ENCODE measurements at places on chromosomes 2 and 18.

GRCh38 chr2:10875126-10875525 is 36.6 kb upstream of the KCNF1 start:
- DNase-seq: no peak

DNA sequence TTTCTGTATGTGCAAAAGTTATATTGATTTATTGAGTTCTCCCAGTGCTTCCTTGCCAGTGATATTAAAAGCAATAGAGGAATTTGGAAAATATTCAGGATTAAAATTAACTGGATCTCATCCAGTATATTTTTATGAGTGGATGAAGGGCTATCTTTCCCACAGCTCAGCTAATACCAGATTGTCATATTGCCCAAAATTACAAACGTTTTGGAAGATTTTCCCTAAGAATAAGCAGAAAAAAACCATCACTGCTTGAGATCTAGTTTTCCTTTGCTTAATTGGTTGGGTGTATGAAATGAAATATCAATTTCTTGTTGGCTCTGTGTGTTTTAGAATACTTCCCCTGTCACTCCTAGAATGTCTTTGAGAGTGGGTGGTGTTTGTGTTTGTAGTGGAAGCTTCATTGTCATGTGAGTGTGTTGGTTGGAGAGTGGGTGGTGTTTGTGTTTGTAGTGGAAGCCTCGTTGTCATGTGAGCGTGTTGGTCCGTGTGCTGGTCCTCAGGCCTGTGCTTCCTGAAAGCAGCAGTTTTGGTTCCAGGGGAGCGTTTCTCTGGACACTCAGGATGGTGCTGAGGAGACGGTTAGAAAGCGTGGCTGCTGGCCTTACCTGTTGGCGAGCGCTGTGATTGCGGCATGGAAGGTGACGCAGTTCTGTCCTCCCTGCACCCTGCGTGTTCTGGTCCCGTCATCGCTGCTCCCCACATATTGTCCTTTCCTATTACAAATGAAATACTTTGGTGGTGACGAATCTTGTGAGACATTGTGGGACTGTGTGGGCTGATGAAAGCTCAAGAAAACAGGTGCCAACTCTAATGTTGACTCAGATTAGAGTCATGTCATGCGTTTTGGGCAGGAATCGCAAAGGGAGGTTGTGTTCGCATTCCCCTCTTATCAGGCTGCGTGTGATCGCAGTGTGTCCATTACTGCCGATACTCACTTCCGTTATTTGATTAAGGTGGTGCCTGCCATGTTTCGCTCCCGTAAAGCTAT is 12.4 kb downstream of the ASB1 start:
- DNase-seq: no peak

GRCh38 chr2:709138-709765 is 32.0 kb upstream of the TMEM18 start:
- DNase-seq: no peak

- no peak for DNase-seq
Measured at GRCh38 chr18:45619062-45619825, 4.0 kb downstream of the SLC14A2 start.

- DNase-seq: no peak
Measured at GRCh38 chr2:1642066-1642861, 102.1 kb downstream of the PXDN start.

- DNase-seq: no peak
Measured at GRCh38 chr2:199452260-199452990, 5.3 kb downstream of the SATB2 start.

GRCh38 chr2:40824278-40824677 is 372.4 kb upstream of the SLC8A1 start:
- no peak for DNase-seq

- DNase-seq: no peak
Measured at GRCh38 chr18:59646228-59646962, 50.8 kb downstream of the CCBE1 start.

- no peak for DNase-seq
Measured at GRCh38 chr2:179226203-179226960, 38.2 kb downstream of the SESTD1 start.

GRCh38 chr2:127592761-127593227 is 53.2 kb upstream of the GPR17 start:
- DNase-seq: no peak

GRCh38 chr2:193377789-193378188 is 1183.1 kb upstream of the TMEFF2 start:
- no peak for DNase-seq

- no peak for DNase-seq
Measured at GRCh38 chr2:197873293-197873701, 68.9 kb downstream of the PLCL1 start.

DNA sequence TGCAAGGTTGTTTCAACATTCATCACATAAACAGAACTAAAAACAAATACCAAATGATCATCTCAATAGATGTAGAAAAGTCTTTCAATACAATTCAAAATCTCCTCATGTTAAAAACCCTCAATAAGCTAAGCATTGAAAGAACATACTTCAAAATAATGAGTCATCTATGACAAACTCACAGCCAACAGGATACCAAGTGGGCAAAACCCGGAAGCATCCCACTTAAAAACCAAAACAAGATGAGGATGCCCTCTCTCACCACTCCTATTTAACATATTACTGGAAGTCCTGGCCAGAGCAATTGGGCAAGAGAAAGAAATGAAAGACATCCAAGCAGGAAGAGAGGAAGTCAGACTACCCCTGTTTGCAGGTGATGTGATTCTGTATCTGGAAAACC is 992.2 kb upstream of the PIK3C3 start:
- no peak for DNase-seq

- DNase-seq: no peak
Measured at GRCh38 chr2:230267556-230267955, 42.0 kb downstream of the SP140 start.

- DNase-seq: no peak
Measured at GRCh38 chr2:156472686-156473085, 36.5 kb downstream of the GPD2 start.

DNA sequence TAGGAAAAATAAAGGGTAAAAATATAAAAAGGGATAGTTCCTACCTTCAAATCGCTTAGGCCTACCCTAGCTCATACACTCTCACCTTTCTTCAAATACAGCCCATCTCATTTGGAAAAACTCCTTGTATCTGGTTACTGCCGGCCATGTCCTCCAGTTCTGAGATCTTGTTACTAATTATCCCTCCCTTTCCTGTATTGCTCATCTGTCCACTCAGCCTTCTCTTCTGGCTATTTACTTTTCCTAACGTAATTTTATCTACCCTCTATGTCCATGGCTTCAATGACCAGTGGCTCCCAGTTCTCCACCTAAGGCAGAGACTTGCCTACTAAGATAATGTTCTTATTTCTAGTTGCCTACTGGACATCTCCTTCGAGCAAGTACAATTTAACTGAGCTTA is 342.9 kb upstream of the ACVR2A start:
- DNase-seq: no peak

DNA sequence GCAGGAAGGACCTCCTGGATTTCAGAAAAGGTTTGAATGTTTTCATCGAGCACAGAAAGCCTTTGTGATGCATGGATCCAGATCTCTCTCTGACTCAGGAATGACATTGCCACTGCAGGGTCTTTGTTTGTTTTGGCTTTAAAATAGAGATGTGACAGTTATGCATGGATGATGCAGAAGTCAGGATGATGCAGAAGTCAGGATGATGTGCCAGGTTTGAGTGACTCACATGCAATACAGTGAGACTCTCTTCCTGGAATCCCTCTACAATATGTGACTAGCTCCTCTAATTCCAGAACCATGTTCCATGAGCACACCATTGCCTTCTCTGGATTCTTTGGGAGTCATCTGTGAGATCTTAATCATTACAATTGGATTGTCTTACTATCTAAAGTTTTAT is 177.9 kb upstream of the RAB6C start:
- no peak for DNase-seq

DNA sequence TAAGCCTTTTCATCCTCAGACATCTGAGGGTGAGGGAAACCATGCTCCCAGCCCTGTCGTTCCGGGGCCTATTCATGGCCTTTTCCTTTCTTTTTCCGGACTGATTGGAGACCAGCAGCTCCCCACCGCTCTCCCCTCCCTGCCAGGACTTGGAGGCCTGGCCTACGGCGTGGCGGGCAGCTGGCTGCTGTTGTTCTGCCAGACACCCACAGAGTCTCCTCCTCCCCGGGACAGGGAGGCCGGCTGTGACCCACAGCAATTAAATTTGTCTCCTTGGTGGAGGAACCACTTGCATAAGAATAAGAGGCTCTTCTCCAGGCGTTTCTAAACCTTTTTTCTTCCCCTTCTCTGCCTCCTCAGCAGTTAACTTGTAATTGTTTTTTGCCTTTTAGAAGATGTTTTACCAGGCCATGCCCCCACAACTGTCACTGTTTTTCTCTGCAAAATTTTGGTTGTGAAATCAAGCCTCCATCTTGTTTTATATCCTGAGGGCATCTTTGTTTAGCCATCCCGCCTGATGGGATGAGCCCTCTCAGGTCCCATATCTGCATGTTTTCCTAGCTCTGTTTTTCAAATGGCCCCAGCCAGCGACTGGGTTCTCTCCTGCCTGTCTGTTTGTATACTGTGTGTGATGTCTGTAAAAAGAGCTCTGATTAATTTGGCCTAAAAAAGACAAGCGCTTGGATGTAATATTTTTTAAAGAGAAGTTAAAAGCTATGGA is 1060.0 kb upstream of the DDX18 start:
- DNase-seq: no peak

DNA sequence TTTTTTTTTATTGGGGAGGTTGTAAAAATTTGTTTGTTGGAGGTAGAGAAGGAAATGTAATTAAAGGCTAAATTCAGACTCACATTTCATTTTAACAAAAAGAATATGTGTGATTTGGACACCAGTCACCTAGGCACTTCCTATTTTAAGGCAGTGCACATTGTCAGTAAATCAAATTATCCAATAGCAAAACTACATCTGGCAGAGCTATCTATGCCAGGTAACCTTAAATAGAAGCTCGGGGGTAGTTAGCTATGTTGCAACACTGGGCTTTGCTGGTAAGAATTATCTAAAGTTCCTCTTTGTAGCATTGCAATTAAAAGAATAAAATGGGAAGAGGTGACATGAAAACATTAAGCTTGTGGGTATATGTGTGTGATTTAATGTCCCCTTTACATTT is 1064.4 kb upstream of the ZEB2 start:
- no peak for DNase-seq

GRCh38 chr18:77181950-77182707 is 49.5 kb upstream of the MBP start:
- DNase-seq: no peak

DNA sequence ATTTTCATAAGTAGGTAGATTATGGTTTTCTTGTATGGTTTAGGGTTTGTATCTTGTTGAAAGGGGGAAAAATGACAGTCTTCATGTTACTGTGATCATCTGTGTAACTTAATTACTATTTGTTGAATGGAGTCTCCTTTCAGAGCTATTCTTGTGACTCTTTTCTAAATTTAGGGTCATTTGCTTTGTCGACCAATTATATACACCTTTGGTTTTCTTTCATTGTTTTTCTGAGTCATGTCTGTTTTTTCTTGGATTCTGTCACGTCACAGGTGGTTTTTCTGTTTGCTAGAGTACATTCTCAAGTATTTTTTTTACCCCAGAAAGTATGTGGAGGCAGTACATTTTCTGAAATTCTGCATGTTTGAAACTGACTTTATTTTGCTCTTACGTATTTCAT is 43.8 kb upstream of the DYSF start:
- no peak for DNase-seq

DNA sequence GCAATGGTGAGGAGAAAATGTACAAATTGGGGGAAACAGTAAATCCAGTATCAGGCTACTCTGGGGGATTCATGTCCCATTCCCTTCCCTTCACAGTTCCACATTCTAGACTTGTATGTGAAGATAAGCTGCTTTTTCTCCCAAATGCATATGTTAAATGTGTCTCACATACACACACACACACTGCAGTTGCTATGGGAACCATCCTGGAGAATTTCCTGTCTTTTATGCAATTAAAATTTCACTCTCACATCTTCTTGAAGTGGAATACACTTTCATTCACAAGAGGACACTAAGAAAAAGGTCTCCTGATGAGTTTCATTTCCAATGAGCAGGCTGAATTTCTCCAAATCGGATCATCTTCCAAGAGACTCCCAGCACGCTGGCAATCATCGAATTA is 366.0 kb downstream of the LRATD1 start:
- no peak for DNase-seq

- DNase-seq: no peak
Measured at GRCh38 chr18:615092-615521, 18.3 kb downstream of the CLUL1 start.

GRCh38 chr2:8552293-8552801 is 129.5 kb upstream of the ID2 start:
- DNase-seq: no peak

- DNase-seq: no peak
Measured at GRCh38 chr18:57267368-57267925, 84.9 kb upstream of the ST8SIA3 start.

DNA sequence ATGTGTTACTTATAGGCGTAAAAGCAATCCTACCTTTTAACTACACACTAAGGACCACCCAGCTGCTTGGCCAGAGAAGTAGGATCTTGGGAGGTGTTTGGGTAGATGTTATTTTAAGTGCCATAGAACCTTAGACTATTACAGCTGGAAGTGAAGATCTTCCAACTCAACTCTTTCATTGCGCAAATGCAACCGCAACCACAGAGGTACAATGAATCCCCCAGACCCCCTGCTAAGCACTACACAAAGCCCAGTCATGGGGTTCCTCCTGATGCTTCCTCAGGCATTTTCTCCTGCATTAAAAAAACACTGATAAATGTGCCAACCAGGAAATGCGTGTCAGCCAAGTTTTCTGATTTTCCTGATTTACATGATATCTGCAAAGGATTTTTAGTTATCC is 246.0 kb downstream of the LRRTM1 start:
- DNase-seq: no peak

Measured in NCI-H524 treated with DMSO at 0.1 percent for 48 hours (cell line).